Sigmoid colon (tissue), 7 donors: ENCODE measurements at places on chromosomes 2 and 18.

GRCh38 chr18:34956663-34957062, 84.5 kb upstream of the MAPRE2 start:
- no peak for DNase-seq

DNA sequence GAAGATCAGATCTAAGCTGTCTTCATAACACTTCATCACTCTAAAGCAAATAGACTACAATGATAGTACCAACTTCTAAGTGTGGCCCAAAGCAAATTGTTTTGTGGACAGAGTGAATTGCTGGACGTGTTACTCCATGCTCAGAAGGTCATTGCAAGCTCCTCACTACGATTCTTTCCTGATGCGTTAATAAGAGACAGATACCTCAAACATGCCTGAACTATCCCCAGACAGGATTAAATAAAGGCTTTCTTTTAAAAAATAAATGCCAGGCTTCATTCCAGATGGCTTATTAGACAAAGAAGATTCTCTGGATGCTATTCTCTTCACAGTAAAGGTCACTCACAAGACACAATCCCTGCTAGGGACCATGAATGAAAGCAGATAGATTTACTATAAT, 621.2 kb downstream of the DCDC2C start:
- DNase-seq, result no peak

- no peak for DNase-seq
Observed at GRCh38 chr18:34320267-34320666, 95.6 kb upstream of the NOL4 start.

DNA sequence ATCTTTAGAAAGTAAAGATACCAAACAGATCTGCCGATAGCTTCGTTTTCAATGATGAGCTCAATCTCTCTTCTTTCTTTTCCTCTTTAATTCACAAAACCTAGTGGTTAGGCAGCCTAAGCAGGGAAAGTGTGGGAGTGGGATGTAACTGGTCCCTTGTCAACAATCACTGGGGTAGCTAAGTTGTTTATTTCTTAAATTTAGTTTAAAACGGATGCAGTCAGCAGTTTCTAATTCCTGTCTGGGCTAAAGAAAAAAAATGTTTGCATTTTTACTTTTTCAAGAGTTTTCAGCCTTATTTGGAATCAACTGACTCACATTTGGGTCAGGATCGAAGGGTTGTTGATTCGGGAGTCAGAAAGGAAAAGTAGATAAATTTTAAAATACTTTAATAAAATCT, 137.7 kb upstream of the TACR1 start:
- DNase-seq, result no peak

DNA sequence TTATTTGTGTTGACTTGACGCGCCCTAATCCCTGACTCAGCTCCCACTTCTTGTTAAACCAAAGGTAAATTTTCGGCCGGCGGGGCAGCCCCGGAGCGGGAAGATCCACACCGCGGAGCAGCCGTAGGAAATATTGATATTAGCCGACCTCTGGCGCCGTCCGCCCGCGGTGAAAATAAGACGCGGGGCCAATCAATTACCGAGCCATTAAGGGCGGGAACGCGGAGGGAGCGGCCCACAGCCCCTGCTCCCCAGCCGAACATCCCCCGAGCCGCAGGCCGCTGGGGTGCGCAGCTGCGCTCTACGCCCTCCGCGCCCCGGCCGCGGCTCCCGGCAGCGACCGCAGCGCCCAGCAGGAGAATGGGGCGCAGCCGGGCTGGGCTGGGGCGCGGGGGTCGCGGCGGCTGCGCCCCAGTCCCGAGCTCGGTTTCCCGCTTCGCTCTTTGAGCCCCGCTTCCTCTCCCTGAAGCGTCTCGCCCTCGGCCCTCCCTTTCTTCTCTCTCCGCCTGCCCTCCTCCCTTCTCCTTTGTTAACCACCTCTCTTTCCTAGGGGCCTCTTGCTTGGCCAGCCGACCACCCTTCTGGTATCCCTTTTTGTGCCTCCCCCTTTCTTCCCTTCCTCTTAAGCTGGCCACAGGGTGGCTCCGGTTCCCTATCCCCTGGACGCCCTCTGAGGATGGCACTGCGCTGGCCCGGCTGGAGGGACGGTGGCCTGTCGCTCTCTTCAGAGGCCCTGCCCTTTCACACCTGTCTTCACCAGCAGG, 40.9 kb downstream of the CELF4 start:
- no peak for DNase-seq

- peak; percentile 93 for DNase-seq
Observed at GRCh38 chr2:53786705-53787613, at the start of the genes ASB3 and ERLEC1. Gene ASB3 (minus strand): TSS chr2:53786953. CDS start chr2:53765572, 21,381 bp downstream. Gene ERLEC1 (plus strand): TSS chr2:53787044. CDS start chr2:53787211, 167 bp downstream.

DNA sequence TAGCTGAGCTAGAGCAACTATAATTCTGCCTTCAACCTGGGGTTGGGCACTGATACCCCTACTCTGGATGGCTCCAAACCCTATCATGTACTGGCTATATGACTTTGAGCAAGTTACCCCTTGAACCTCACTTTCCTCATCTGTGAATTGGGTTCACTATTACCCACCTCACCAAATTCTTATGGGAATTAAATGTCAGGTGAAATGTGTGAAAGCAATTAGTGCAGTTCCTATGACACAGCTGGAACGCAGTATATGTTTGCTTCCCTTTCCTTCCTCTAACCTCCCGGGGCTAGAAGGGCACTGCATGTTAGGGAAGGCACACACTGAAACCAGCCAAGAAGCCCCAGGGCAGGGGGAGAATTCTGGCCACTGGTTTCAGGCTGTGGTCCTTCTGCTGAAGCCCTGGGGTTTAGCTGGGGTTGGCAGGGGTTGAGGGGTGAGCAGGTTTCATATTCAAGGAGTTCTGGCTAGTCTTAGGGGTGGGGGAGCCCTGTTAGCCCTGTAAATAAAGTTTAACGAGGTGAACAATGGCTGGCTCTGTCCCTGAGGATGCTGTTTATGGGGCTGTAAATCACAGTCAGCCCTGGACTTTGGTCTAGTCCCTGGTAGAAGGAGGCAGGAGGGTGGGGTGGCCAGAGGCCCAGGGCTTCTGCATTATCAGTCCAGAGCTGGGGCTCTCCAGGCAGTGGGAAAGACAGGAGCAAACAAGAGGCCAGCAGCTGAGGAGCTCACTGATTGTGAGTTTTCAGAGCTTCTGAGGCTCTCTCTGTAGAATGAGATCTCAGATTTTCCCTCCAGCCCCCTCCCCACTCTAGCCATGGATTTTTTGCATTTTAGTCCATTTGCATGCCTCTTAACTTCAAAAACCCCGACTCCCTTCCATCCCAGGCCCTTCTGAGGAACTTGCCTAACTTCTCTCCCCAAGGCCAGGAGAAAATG, 8.0 kb downstream of the PKDCC start:
- DNase-seq, result peak; percentile 89

GRCh38 chr2:210157526-210157925, 13.7 kb downstream of the KANSL1L start:
- DNase-seq, result no peak

GRCh38 chr2:164757934-164758695, 83.5 kb downstream of the COBLL1 start:
- no peak for DNase-seq

DNA sequence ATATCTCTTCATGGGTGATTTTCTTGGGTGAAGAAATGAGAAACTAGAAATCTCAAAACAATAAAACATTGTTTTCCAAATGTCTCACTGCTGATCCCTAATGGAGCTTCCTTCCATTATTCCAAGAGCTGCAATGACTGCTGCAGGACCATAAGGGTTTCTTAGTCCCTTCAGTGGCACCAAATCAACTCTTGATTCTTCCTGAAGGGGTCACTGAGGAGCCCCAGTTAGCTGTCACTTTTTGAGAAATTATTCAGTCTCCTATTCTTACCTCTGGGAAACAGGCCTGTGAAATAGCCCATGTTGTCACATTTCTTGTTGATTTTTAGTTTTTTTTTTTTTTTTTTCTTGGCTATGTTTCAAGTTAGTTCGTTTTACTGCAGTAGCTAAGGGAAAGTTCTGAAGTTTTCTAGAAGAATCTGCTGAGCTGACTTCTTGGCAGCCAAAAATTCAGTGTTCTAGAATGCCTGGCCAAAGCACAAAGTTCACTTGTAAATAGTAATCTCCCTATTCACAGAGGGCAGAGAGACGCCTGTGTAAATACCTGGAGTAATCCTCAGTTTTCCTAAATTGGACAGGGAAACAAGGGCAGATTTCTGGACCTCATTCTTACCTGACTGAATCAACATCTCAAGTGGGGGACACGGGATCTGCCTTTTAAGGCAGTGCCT, 480.0 kb downstream of the RIT2 start:
- DNase-seq, result no peak

GRCh38 chr2:56687169-56687568, 503.4 kb downstream of the CCDC85A start:
- DNase-seq, result no peak

- DNase-seq, result no peak
Observed at GRCh38 chr2:134601264-134601663, 117.5 kb downstream of the TMEM163 start.

DNA sequence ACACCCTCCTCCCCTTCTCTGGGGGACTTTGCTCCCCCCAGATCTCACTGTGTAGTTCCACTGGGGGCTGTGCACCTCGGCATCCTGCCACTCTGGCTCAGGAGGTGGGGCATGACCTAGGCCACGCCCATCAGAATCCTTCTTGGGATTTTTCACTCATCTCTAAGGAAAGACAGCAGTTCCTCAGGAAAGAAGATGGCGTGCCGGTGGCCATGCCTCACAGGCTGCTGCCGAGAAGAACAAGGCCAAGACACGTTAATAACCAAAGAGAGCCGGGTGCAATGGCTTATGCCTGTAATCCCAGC, 3.2 kb downstream of the NMUR1 start:
- DNase-seq, result peak; percentile 28

DNA sequence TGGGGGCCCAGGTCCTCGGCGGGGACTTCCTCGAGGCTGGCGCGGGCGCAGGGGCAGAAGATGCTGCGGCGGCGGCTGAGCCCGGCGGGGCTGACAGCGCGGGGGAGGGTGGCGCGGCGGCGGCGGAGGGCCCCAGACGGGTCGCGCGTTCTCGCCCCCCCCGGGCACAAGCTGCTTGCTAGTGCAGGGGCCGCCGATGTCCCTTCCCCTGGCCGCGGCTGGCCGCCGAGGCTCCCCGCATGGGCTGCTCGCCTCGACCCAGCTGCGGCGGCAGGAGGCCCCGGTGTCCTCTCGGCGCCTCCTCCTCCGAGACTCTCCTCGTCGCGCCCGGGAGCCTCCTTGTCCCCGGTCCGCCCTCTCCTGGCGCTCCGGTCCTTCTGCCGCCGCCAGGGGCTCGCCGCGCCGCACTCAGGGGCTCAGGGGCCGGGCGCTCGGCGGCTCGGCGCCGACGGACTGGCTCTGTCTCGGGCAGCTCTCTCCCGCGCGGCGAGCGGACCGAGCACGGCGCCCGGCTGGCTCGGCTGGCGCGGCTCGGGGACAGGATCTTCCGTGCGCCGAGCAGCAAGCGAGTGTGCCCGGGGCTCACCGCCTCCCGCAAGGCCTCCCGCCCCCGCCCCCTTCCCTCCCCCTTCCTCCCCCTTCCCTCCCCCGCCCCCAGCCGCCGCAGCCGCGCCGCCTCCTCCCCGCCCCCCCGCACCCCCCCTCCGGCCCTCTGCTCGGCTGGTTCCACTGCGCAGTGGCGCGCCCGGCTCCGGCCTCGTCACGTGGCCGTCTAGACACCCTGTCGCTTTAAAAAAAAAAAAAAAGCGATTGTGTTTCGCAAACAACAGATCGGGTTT, 902 bp upstream of the SMAD7 start:
- peak; percentile 95 for DNase-seq

DNA sequence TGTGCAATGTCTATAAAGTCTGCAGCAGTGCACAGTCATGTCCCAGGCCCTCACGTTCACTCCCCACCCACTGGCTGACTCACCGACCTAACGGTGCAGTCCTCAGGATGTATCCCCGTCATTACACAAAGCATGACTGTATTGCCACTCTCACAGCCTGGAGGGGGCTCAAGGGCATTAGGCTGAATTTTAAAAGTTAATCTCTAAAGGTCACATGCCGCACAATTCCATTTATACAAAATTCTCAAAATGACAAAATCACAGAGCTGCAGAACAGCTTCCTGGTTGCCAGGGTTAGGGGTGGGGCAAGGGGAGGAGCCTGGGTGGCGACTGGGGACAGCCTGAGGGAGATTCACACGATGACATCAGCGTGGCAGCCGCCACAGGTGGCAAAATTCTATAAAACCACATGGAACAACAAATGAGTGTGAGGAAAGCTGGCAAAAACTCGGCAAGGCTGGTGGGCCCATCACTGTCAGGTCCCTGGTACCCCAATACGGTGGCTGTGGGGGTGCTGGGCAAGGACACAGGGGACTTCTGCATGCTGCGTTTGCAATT, 97.6 kb downstream of the NDUFA10 start:
- DNase-seq, result peak; percentile 60

DNA sequence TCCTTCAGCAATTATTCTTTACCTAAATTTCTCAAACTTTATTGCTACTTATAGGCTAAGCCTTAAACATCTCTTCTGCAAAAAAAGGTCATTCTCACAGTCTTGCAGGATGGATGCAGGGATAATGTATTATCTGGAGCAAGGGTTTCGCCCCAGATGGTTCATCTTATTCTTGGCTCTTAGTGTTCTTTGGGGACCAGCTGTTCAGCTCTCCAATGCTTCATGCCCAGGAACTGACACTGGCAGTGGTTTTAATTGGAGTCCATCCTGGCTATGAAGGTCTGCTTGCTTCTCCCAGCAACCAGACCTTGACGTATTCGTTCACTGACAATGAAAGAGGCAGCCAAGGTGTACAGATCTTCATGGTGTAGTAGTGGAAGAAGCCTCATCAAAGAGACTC, 331.9 kb downstream of the SLC8A1 start:
- no peak for DNase-seq

DNA sequence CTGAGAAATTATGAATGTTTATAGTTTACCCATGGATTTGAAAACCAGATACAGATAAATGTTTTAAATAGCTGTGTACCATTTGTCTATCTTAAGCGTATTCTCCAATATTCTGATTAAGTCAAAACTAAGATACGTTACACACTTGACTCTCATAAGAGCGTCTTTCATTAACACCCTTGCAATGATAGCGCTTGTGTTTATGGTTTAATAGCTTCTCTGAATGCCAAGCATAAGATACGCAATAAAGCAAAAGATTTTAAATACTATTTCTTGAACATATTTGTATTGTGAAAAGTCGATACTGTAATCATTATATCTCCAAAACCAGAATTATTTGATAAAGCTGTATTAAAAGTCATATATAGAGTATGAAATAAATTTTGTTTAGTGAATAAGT, 3.0 kb downstream of the CALCRL start:
- DNase-seq, result no peak

- no peak for DNase-seq
Observed at GRCh38 chr2:200534572-200534971, 8.6 kb downstream of the SGO2 start.

- DNase-seq, result no peak
Observed at GRCh38 chr18:55988537-55988936, 400.5 kb upstream of the TCF4 start.

- DNase-seq, result no peak
Observed at GRCh38 chr18:58132595-58133261, 88.7 kb downstream of the NEDD4L start.

- DNase-seq, result no peak
Observed at GRCh38 chr2:222208010-222208690, 90.6 kb downstream of the PAX3 start.

DNA sequence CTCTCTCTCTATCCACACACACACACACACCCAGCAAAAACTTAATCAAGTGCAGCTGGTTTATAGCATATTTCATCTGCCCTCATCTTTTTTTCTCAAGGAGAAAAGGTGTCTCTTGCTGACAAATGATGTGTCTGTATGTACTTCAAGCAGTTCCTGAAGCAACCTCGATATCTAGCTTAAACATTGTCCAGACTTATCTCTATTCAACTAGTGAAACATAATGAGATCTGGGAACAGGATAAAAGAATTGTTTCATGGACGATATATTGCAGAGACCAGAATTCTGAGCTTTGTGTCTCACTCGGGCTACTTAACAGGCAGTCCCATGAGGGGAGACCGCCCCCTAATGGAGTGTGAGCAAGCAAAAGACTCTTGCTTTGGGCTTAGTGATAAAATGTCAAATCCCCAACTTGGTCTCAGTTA, 929.2 kb upstream of the SOX11 start:
- no peak for DNase-seq
